ENCODE measurements at places on chromosomes 1 and 21.

GRCh38 chr1:30058970-30059369, 664.4 kb downstream of the MATN1 start:
- DNase-seq, result peak; percentile 61

DNA sequence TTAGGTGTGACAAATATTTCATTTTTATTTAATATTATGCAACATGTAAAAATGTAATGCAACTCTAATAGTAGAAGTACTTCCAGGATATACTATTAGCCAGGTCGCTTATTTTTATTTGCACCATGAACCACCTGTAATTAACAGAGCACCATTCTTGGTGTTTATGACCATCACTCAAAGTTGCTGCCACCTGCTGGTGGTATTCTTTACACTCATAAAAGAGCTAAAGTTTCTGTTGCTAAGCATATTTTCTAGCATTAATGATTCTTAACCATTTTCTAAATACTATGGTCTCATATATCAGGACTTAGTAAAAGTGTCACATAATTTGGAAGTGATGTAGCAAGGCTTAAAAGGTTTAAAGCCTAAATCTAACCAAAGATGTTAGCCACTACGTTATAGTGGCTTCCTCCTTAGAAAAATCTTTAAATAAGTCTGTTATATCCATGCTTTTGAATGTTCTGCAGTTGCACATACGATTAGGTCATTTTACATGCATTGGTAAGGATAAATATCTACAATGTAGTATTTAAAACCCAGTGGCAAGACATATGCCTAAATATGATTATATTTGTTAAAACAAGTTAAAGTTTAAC, 244.5 kb downstream of the NEGR1 start:
- DNase-seq, result peak; percentile 13

DNA sequence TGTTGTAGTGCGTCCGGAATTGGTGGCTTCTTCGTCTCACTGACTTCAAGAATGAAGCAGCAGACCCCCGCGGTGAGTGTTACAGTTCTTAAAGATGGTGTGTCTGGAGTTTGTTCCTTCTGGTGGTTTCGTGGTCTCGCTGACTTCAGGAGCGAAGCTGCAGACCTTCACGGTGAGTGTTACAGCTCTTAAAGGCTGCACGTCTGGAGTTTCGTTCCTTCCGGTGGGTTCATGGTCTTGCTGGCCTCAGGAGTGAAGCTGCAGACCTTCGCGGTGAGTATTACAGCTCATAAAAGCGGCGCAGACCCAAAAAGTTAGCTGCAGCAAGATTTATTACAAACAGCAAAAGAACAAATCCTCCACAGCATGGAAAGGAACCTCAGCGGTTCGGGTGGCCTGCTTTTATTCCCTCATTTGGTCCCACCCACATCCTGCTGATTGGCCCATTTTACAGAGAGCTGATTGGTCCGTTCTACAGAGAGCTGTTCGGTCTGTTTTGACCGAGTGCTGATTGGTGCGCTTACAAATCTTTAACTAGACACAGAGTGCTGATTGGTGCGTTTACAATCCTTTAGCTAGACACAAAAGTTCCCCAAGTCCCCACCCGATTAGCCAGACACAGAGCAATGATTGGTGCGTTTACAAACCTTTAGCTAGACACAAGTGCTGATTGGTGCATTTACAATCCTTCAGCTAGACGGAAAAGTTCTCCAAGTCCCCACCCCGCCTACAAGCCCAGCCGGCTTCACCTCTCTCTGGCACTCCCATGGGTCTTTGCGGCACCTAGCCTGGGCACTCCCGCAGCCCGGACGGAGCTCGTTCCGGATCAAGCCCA, 49.6 kb upstream of the KRTAP19-8 start:
- no peak for DNase-seq

GRCh38 chr1:235286667-235287066, 41.3 kb downstream of the ARID4B start:
- DNase-seq, result no peak

GRCh38 chr1:44328671-44329416, 26.2 kb downstream of the ERI3 start:
- no peak for DNase-seq

GRCh38 chr1:232635778-232636356, 5.9 kb upstream of the SIPA1L2 start:
- no peak for DNase-seq

- DNase-seq, result no peak
Measured at GRCh38 chr21:17554679-17555465, 42.0 kb downstream of the CXADR start.

DNA sequence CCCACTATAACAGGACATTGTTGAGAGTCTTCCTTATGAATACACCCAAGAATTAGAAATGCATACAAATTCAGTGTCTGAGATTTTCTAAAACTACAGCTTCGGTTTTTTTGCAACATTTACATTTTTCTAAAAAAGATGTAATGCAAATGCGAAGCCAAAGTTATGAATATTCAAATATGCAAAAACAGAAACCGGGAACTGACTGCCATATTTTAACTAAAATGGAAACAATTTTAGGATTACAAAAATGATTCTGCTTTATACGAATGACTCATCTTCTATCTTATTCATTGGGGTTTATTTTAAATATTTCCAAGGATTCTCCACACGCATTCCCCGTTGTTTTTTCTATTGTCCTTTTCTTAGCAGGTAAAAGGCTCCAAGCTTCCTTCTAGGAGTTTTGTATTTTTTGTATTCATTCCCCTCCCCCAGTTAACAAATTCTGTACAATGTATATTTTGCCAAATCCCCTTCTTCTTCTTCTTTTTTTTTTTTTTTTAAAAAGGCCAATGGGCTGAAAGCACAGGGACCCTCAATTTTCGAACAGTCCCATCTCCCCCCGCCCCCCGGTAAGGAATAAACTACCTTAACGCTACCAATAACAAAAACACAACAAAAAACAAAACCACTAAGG, 1.0 kb downstream of the ARPC5 start:
- DNase-seq, result no peak

DNA sequence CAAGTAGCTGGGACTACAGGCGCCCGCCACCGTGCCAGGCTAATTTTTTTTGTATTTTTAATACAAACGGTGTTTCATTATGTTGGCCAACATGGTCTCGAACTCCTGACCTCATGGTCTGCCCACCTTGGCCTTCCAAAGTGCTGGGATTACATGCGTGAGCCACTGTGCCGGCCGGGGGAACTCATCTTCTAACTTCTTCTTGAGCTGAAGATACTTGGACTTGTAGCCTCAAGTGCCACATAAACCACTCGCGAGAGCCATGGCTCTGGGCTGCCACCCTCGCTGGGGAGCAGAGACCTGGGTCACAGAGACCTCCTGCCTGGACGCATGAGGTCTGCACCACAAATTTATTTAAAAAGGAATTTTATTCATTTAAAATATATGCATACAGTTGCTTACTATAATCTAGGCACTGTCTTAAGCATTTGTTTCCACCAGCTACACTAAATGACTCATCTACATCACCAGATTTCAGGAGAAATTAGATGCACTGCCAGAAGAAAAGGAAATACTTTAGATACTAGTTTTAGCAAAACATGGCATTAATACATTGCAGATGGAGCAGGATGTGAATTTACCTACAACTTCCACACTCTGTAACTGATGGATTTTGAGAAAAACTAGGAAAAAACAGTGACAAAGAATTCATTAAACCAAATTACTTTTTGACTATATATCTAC, 29.9 kb upstream of the PUM1 start:
- DNase-seq, result no peak

DNA sequence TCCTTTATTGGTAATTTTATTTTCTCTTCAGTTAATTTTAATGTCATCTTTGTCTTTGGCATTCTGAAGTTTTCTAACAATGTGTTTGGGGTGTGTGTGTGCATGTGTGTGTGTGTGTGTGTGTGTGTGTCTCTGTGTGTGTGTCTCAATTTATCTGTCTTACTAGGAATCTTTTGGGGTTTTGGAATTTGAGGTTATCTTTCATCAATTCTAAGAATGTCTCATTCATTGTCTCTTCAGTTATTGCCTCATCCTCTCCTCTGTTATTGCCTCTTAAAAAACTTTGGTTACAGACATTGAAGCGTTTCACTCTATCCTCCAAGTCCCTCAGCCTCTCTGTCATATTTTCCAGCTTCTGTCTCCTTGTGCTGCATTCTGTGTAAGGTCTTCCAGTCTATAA, 18.1 kb upstream of the SAMD13 start:
- no peak for DNase-seq

- no peak for DNase-seq
Measured at GRCh38 chr1:51986718-51987117, 3.8 kb downstream of the RAB3B start.

- no peak for DNase-seq
Measured at GRCh38 chr1:20446796-20447195, 39.2 kb downstream of the CAMK2N1 start.

Data from smooth muscle cell of the brain vasculature (primary cell).